Posterior vena cava (tissue), 2 donors: ENCODE measurements at places on chromosomes 4 and X. TPM values are rescaled to one million over a fixed set of nuclear protein-coding genes. Genes with fewer than 3 reads are reported as not detected.
A peak's percentile ranks its signal among the peaks of the same experiment; 100 is the strongest.

PACRGL gene
- total RNA-seq, result 18.4 TPM

DNA sequence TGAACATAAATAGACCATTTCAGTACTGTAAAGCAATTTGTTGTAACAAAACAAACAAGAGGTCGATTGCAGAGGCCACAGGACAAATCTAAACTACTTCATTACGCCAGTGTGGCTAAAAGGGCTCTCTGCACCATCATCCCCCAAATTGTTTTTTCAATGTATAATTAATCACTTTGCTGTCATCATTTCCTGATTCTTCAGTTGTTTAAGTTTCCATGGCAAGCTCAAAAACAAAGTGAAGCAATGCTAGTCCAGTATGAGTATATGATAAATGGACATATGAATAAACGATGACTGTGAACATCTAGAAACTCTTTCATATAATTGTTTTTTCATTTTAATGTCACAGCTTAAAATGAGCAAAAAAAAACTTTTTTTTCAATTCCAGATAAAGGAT, 235.4 kb upstream of the FGF13 start:
- no peak for DNase-seq

SPANXN4 gene
- not detected for total RNA-seq

L1CAM gene
- total RNA-seq, result 3.8 TPM

CSTF2 gene
- 7.4 TPM for total RNA-seq

- no peak for DNase-seq
Measured at GRCh38 chrX:4935401-4935800, 1222.0 kb upstream of the PRKX start.

GRCh38 chr4:98662626-98663225, 4.3 kb upstream of the TSPAN5 start:
- no peak for DNase-seq

EGFL6 gene
- total RNA-seq, result 0.14 TPM

- DNase-seq, result no peak
Measured at GRCh38 chr4:683247-683897, 5.6 kb downstream of the SLC49A3 start.

MAGEE1 gene
- 2.6 TPM for total RNA-seq

GRCh38 chrX:14095702-14096101, 66.0 kb upstream of the GEMIN8 start:
- no peak for DNase-seq

TRIM60 gene
- not detected for total RNA-seq

DNA sequence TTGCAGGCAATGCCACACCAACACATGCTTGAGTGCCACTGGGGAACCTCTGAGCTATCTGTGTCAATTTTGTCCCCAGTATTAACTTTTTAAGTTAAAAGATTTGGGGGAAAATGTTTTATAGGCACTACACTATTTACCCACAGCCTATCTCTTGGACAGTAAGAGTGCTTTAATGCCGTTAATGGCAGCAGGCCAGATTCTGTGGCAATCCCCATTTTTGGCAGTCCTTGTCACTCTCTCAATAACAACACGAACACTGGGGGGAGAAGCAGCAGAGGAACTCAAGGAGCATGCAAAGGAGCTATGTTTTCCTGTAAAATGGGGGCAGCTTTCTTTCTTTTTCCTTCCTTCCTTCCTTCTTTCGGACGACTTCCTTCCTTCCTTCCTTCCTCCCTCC, 168.6 kb downstream of the NSUN7 start:
- peak; percentile 90 for DNase-seq

PAGE2B gene
- not detected for total RNA-seq

DNA sequence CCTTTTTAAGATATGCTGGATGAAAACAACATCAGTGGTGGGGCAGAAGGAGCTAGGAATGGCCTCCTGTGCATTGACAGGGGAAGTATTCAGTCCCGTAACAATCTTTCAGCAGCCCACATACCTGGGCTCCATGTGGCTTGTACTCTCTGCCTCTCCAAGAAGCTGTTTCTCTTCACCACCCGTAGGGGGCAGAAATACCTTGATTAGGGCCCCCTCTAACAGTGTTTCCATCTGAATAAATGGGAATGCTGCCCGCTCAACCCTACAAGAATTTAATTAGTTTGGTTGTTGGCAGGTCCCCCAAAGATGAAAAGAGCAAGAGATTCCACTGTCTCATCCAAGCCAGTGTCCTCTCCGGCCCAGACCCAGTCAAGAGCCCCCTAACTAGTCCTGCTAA, 155.2 kb downstream of the SMIM20 start:
- no peak for DNase-seq
